ENCODE measurements at places on chromosomes 11 and 22. TPM values are rescaled to one million over a fixed set of nuclear protein-coding genes. Genes with fewer than 3 reads are reported as not detected.
A peak's percentile ranks its signal among the peaks of the same experiment; 100 is the strongest.

DNA sequence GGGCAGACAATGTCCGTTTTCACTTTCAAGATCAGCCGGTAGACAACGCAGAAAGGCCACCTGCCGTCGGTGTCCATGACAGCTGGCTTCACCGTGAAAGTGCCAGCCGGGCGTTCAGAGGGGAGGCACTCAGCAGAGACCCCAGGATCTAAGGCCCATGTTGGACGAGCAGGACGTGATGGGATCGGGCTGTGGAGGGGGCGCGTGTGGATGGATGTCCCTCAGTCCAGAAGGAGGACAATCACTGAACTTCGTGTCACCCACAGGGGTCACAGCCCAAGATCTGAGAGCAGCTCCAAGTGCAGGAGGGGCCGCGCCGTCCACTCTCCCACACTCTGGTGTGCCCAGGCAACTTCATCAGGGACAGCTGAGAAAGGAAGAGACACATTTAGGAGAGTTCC is 164.4 kb downstream of the BRD1 start:
- no peak overlapping the region for H3K27ac ChIP-seq
- no peaks in the 10 kb centered on the region for H3K4me1 ChIP-seq

- no peaks in the 10 kb centered on the region for H3K27me3 ChIP-seq
- no peak for DNase-seq
- H3K4me1 ChIP-seq = peaks cover 24% of the 10 kb centered on the region
- no peak overlapping the region for H3K27ac ChIP-seq
- H3K36me3 ChIP-seq = peaks cover 47% of the 10 kb centered on the region
- H3K4me3 ChIP-seq = no peak overlapping the region
Observed at GRCh38 chr11:102385085-102386007, 38.3 kb downstream of the BIRC2 start.

- DNase-seq = no peak
- no peaks in the 10 kb centered on the region for H3K36me3 ChIP-seq
- H3K27ac ChIP-seq = no peak overlapping the region
- H3K4me3 ChIP-seq = no peak overlapping the region
Observed at GRCh38 chr22:17484608-17485007, 78.7 kb upstream of the SLC25A18 start.

DNA sequence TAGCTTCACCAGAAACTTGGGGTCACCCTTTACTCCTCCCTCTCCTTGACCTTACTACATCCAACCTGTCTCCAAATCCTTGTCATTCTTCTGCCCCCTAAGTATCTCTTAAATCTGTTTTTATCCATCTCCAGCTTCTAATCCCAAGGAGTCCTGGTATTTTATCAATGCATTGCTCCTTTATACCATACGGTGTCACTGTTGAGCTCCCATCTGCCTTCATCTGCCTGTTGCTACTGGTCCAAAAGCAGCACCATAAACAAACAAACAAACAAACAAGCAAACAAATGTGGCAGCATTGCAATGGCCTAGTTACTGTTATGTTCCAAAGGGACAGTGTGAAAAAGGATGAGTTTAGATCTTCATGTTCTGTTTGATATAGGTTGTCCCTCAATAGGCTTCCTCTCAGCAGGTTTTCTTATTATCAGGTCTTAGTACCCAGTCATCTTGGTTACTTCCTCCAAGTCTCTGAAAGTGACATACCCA is 34.2 kb downstream of the DNHD1 start:
- no peaks in the 10 kb centered on the region for H3K27me3 ChIP-seq
- H3K36me3 ChIP-seq = peaks cover 20% of the 10 kb centered on the region
- no peak overlapping the region for H3K27ac ChIP-seq
- H3K4me3 ChIP-seq = no peak overlapping the region

Gene PKNOX2
- total RNA-seq = not detected

GRCh38 chr11:57332694-57333440 is 2.8 kb downstream of the SSRP1 start:
- H3K27me3 ChIP-seq = no peaks in the 10 kb centered on the region
- DNase-seq = no peak
- peaks cover 50% of the 10 kb centered on the region for H3K4me1 ChIP-seq

GRCh38 chr11:116893906-116894305 is 56.5 kb upstream of the APOA1 start:
- DNase-seq = no peak
- peaks cover 42% of the 10 kb centered on the region for H3K36me3 ChIP-seq
- no peaks in the 10 kb centered on the region for H3K27me3 ChIP-seq

Gene TBX1
- 0.56 TPM for total RNA-seq

Gene C11orf24
- 39.7 TPM for total RNA-seq

DNA sequence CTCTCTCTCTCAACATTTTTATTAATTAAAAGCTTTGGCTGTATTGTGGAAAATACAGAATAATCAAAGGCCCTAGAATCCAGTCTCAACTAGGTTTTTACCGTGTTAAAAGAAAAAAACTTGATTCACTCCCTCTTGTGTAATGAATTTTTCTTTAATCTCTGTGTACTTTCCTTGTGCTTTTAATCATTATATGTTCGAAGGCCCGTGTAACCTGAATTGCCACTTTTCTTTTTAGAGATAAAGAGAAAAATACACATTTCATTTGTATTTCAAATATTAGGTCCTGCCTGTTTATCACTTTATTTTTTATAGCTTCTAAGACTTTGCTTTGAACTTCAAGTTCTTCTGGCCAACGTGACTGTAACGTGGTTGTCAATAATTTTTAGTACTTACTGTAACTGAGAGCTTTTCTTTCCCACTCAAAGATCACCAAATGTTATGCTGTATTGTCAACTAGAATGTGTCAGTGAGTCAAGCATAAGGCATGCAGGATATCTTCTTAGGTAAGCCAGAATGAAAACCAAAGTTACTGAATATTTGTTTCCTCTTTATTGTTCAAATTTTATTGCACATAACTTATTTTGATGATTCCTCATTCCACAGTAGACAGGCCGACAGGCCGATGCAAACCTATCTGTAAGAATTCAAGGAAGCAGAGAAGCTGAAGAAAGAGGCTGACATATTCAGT is 23.3 kb upstream of the FAR1 start:
- no peak for DNase-seq
- H3K27me3 ChIP-seq = peaks cover 6% of the 10 kb centered on the region
- no peak overlapping the region for H3K4me3 ChIP-seq
- H3K36me3 ChIP-seq = no peaks in the 10 kb centered on the region
- H3K4me1 ChIP-seq = no peaks in the 10 kb centered on the region

DNA sequence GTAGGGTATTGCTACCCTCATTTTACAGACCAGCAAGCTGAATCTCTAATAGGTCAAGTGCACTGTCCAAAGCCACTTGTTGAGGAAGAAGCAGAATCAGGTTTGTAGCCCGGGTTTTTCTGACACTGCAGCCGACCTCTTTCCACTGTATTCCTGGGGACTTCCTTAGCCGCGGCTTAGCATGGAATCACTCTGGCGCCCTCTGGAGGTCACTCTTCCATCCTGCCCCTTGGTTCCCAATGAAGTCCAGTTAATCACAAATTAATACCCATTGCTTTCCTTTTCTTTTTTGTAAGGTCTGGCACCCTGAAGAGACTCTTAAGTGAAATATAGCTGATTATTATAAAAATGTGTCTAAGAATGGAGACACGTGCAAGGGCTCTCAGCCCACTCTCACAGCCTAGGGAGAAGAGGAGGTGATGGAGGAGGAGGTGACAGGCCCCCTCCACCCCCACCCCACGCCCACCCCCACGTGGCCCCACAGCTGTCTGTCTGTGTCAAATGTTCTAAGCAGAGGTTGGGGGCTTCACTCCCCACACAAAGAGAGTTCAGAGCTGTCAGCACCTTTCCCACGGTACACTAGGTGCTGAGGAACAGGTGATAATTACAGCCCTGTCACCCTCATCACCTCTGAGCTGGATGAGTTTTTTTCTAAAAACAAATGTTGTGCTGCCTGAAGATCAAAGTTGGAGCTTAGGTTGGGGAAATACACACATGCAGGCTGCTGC is 57.7 kb upstream of the DRD2 start:
- DNase-seq = peak; percentile 10
- no peaks in the 10 kb centered on the region for H3K4me1 ChIP-seq
- H3K27me3 ChIP-seq = peaks cover 30% of the 10 kb centered on the region
- no peak overlapping the region for H3K4me3 ChIP-seq
- H3K27ac ChIP-seq = no peak overlapping the region

- no peaks in the 10 kb centered on the region for H3K36me3 ChIP-seq
- H3K4me3 ChIP-seq = no peak overlapping the region
- H3K4me1 ChIP-seq = peaks cover 9% of the 10 kb centered on the region
- peaks cover 2% of the 10 kb centered on the region for H3K27me3 ChIP-seq
- no peak overlapping the region for H3K27ac ChIP-seq
Observed at GRCh38 chr11:134366254-134366653, 34.5 kb downstream of the GLB1L2 start.

DNA sequence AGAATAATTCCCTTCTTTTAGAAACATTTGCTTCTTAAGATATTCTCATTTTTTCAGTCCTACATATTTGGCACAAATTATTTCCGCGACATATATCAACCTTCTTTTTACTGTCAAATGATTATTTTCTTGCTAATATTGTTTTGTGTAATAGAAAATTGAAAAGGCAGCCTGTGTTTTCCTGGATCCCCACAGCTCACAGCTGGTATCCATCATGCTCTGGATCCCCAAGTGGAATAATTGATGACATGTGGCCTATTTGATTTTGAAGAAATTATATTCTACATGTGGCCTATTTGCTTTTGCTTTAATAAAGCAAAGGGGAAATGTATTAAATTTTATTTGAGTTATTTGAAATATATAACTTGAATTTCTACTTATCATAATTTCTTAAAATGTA is 199.4 kb upstream of the LUZP2 start:
- no peaks in the 10 kb centered on the region for H3K36me3 ChIP-seq
- DNase-seq = no peak
- no peaks in the 10 kb centered on the region for H3K27me3 ChIP-seq
- no peak overlapping the region for H3K27ac ChIP-seq

DNA sequence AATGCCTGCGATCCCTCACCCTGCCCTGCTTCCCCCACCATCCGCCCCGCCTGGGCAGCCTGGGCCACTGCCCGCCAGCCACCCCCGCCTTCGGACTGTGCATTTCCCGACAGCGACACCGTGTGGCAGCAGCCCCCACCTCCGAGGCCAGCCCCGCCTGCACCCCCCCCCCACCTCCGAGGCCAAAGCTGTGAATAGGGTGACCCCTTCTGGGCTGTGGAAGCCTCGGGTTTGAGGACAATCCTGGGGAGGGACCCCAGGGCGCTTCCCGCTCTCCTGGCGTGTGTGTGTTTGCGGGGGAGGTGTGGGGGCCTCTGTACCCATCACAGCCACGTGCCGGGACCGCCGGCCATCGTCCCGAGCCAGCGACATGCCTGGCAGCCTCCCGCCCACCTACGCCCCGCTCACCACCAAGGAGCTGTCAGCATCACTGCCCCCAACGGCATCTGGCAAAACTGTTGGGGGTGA is 33.8 kb upstream of the PPARA start:
- peak; percentile 70 for DNase-seq
- no peak overlapping the region for H3K4me3 ChIP-seq
- H3K27me3 ChIP-seq = peaks cover 2% of the 10 kb centered on the region
- no peaks in the 10 kb centered on the region for H3K4me1 ChIP-seq
- no peak overlapping the region for H3K27ac ChIP-seq
- H3K36me3 ChIP-seq = no peaks in the 10 kb centered on the region

- H3K4me3 ChIP-seq = no peak overlapping the region
- H3K36me3 ChIP-seq = no peaks in the 10 kb centered on the region
- no peak for DNase-seq
- H3K27ac ChIP-seq = no peak overlapping the region
- peaks cover 39% of the 10 kb centered on the region for H3K4me1 ChIP-seq
- H3K27me3 ChIP-seq = peaks cover 3% of the 10 kb centered on the region
Observed at GRCh38 chr11:69307421-69307820, 13.5 kb downstream of the MYEOV start.

DNA sequence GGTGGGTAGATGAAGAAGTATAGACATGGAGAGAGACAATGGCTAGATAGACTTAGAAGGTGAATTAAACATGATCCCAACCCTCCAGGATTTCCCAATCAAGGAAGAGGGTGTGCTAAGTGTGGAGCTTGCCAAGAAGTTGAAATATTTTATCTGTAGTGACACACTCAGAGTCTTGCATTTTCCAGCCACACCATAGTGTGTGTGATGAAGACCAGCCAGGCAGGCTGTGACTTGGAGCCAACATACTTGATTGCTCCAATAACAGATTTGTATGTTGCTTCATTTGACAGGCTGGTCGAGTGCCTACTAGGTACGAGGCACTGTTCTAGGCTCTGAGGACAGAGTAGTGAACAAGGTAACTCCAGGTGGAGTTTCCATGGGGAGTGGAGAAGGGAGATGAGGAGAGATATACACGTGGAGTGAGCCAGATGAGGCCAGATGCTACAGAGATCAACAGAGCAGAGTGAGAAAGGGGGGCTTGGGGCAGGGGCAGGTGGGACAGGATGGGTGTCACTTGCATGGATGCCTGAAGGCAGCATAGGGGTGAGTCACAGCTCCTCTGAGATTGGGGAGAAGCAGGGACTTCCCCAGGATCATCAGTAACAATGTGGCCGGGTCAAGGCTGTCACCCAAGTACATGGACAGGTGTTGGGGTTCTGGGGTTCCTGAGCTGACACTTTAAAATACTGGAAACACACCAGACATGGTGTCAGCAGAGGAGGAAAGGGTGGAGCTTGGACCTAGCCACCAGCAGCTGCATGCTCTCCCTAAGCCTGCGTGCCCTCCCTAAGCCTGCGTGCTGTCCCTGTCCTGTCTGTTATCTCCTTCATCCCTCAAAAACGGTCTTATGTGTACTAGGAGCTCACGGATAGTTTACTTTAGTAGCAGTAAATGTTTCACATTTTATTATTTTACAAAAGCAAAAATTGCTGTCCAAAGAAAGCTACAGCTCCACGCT is 23.6 kb downstream of the PDGFB start:
- no peaks in the 10 kb centered on the region for H3K36me3 ChIP-seq
- peaks cover 9% of the 10 kb centered on the region for H3K27me3 ChIP-seq
- H3K4me1 ChIP-seq = peaks cover 5% of the 10 kb centered on the region
- no peak for DNase-seq

- H3K4me3 ChIP-seq = no peak overlapping the region
- H3K4me1 ChIP-seq = peaks cover 4% of the 10 kb centered on the region
- DNase-seq = no peak
- H3K27me3 ChIP-seq = no peaks in the 10 kb centered on the region
- no peak overlapping the region for H3K27ac ChIP-seq
Observed at GRCh38 chr22:21673534-21674321, 7.9 kb downstream of the PPIL2 start.

- DNase-seq = no peak
- H3K4me3 ChIP-seq = no peak overlapping the region
- H3K27me3 ChIP-seq = peaks cover 13% of the 10 kb centered on the region
- no peaks in the 10 kb centered on the region for H3K36me3 ChIP-seq
Observed at GRCh38 chr11:75151346-75152047, 590 bp downstream of the SLCO2B1 start.
